ENCODE measurements at places on chromosomes 2 and 18. TPM values are rescaled to one million over a fixed set of nuclear protein-coding genes. Genes with fewer than 3 reads are reported as not detected.

GRCh38 chr2:138403431-138403927 lies 98.1 kb upstream of the SPOPL start:
- no peaks in the 10 kb centered on the region for H3K4me1 ChIP-seq
- DNase-seq = no peak
- no peaks in the 10 kb centered on the region for H3K27me3 ChIP-seq

DNA sequence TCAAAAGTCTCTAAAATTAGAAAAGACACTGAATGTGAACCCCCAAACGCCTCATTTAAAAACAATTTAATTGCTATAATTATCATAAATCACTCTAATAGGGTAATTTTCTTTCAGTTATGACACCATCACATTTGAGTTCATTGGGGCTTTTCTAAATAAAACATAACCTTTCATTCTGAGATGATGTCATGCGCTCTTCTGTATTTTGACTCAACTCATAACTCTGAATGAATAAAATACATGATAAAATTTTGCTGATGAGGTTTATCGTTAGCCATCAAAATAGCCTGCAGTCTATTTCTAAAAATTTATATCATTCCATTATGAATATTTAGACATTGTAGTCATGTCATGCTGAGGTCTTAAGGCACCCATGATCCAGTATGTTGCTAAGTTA lies 1099.7 kb downstream of the SUCLG1 start:
- no peak for DNase-seq
- no peak overlapping the region for H3K27ac ChIP-seq
- H3K27me3 ChIP-seq = no peaks in the 10 kb centered on the region
- H3K36me3 ChIP-seq = no peaks in the 10 kb centered on the region

GRCh38 chr2:103285354-103285753 lies 523.5 kb downstream of the TMEM182 start:
- no peak overlapping the region for H3K4me3 ChIP-seq
- H3K27ac ChIP-seq = no peak overlapping the region
- no peak for DNase-seq
- no peaks in the 10 kb centered on the region for H3K4me1 ChIP-seq
- H3K36me3 ChIP-seq = no peaks in the 10 kb centered on the region
- no peaks in the 10 kb centered on the region for H3K27me3 ChIP-seq

The SALL3 gene
- total RNA-seq = not detected

DNA sequence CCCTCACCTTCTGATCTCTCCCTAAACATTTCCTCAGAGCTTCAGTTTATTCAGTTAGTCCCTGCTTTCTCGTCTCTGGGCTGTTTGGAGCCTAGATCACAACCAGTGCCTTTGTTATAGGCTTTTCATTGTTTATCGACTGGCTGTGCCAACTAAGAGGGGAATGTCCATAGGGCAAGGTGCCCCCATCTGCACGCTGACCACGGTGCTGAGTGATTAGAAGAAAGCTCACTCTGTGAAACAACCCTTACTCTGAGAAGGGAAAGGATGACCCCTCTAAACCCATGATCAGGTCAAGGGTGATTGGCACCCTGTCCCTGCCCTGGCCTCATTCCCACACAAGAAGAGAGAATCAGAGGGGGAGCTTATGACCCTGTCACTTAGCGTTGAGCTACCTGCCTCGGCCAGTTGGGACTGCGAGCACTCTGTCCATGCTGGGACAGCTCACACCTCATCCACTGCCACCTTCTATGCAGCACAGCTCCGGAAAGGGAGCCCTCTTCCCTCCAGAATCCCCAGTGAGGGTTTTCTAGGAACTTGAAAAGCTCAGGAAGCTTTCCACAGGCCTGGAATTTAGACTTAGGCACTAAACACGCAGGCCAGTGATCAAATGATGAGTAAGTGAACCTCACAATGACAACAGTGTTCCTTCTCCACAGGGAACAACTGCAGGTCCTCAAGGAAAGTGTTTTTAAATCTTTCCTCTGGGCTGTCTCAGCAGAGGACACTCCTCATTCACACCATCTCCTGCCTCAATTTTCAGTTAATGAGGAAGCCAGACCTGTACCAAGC lies 2.3 kb upstream of the ACTG2 start:
- H3K36me3 ChIP-seq = peaks cover 2% of the 10 kb centered on the region
- peaks cover 35% of the 10 kb centered on the region for H3K4me1 ChIP-seq
- no peak for DNase-seq
- H3K27me3 ChIP-seq = no peaks in the 10 kb centered on the region

DNA sequence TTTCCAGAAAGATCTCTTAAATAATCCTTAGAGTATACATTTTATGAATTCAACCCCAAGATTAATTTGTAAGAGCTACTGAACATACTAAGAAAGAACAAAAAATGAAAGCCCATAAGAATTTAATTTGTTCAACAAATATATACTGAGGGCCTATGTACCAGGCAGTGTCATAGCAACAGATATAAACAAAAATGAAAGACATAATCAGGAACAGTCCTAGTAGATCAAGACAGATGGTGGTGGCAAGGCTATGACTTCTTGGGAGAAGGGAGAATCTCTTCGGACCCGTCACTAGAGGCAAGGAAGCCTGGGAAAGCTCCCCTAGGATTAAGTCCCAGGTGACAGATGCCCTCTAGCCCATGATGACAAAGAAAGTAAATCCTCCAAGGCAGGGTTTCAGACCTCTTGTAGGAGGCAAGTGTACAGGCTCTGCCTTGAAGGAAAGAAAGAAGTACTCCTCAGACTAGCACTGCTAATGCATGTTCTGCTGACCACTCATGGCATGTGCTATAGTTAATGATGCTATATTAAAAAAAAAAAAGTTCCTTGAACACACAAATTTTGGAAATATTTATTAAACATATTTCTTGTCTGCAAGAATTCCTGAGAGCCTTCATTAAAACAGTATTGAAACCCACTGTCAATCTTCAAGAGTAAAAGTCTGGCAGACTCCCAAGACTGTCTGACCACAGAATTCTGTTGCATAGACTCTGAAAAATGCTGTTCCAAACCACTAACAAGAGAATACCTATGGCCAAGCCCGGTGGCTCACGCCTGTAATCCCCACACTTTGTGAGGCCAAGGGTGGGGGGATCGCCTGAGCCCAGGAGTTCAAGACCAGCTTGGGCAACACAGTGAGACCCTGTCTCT lies 31.5 kb downstream of the NOL10 start:
- no peak overlapping the region for H3K27ac ChIP-seq
- no peak for DNase-seq
- H3K4me1 ChIP-seq = peaks cover 38% of the 10 kb centered on the region
- no peaks in the 10 kb centered on the region for H3K27me3 ChIP-seq
- H3K36me3 ChIP-seq = peaks cover 33% of the 10 kb centered on the region
- H3K4me3 ChIP-seq = no peak overlapping the region
